8988T (cell line): ENCODE measurements at places on chromosomes 2 and 18.

DNA sequence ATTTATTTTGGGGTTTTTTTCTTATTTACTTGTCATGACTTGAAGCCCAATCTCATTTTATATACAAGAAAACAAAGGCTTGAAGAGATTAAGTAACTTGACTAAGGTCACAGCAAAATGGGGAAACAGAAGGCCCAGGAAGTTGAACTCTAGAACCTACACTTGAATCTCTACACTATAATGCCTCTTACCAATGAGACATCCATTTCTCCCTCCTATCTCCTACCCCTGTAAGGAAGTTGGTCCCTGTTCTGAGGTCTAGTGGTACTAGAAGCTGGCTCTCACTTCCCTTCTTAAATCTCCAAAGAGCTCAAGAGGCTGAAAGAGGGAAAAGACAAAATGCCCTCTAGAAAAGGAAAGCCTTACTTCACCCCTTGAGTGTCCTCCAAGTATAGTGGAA lies 25.5 kb upstream of the IHH start:
- no peak for DNase-seq

- no peak for DNase-seq
Observed at GRCh38 chr18:43846299-43846698, 569.0 kb upstream of the SYT4 start.

DNA sequence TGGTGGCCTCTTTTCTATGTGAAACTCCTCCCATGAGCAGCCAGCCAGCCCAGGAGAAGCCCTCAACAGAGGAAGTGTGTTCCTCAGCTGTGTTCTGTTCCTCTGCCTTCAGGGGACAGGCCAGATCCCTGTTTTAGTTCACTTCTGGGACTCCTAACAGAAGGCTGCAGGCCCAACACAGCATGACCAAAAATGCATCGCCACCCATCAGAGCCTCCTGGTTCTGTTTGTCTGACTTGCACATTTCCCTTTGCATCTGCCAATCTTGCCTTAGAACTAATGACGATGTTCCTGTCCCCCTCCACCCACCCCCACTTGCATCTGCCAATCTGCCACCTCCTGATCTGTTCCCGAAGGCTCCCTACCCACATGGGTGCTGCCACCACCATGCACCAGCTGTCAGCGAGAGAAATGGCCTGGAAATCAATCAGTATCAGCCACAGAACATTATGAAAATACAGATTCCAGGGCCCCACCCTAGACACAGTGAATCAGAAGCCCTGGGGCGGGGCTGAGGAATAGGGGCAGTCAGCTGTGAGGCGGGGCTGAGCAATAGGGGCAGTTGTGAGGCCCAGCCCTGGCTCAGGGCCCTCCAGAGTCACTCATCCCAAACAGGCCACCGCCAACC lies 51.0 kb downstream of the FAM168B start:
- no peak for DNase-seq

GRCh38 chr2:237744613-237745249 lies 53.8 kb upstream of the RBM44 start:
- DNase-seq, result peak; percentile 72

DNA sequence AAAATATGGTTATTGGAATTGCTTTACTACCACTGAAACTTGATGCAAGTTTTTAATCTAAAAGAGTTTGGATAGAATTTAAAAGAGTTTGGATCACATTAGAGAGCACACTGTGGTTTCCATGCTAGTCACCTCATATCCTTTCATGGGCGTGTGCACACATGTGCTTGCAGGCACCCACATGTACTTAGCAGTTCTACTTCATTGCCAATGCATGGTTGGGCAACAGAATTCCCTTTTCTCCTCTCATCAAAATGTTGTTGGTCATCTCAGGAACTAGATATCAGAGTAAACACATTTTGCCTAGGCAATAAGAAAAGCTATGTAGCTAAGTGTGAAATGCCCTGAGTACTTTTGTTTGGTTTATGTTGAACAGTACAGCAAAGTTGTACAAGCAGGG lies 254.1 kb upstream of the RASGRP3 start:
- no peak for DNase-seq

DNA sequence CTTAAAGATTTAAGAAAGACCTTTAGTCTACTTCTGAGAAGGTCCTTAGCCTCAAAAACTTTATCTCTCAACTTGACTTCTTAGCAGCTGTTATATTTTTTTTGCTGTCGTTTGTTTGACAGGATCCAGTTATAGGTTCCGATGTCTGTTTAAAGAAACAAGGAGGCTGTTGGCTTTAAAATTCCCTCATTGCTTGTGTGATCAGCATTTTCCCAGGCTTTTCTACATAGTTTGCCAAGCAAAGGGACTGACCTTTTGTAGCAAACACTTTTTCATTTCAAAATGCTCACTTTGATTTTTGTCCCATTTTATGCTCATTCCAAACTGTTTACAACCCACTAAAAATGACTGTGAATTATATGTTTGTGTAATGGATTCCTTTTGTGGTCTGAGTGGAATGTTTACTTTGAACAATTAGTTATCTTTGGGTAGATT lies 394.9 kb downstream of the ARHGAP15 start:
- DNase-seq, result no peak

- no peak for DNase-seq
Observed at GRCh38 chr2:37011130-37011529, 44.8 kb upstream of the STRN start.

DNA sequence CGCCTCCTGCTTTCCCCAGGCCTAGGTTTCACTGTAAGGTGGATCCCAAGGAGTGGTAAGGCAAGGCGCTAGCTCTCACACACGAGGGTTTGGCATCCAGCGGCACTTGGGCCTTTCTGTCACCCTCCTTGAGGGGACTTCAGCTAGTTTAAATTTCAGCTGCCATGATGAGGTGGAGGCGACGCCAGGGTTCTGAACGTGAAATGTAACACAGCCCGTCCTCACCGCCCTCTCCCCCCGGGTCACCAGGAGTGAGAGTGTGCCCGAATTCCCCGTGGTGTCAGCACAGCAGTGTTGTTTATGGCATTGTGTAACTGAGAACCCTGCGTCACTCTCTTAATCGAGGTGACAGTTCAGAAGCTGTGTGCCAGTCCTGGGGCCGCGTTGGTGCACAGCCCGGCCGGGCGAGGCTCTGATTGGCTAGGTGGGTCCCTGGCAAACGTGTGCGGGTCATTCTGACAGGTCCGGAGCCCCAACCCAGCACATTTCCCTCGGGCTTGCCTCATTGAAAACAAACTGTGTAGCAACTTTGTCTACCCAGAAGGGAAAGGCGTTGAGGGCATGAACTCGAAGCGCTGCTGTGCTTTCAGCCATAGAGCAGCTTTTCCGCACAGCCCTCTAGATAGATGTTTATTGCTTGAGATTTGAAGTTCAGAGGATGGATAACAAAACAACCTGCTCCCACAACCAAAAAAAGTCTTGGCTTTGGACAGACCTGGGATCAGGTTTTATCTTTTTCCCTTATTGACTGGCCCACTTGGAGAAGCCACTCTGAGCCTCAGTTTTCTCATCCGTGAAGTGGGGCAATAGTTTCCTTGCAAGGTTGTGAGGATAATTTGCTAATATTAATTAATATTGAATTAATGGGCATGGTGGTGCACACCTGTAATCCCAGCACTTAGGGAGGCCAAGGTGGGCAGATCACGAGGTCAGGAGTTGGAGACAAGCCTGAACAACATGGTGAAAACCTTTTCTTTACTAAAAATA lies 4.9 kb downstream of the CIDEA start:
- DNase-seq, result no peak

GRCh38 chr2:25851740-25852503 lies 26.4 kb downstream of the ASXL2 start:
- no peak for DNase-seq

DNA sequence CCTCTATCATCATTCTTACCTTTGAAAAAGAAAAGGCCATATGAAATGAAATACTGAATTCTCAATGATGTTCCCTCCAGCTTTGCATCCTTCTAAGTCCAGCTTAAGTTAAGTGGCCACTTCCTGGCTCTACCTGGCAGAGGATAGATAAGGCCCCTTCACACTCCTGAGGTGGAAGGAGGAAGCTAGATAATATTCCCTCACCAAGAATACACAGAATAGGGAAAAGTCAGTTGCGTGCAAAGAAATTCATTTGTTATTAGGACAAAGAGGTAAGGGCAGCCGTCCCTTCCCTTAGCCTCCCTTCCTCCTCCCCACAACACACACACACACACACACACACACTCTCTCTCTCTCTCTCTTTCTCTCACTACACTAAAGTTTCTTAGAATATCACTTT lies 37.5 kb downstream of the OLA1 start:
- DNase-seq, result no peak

DNA sequence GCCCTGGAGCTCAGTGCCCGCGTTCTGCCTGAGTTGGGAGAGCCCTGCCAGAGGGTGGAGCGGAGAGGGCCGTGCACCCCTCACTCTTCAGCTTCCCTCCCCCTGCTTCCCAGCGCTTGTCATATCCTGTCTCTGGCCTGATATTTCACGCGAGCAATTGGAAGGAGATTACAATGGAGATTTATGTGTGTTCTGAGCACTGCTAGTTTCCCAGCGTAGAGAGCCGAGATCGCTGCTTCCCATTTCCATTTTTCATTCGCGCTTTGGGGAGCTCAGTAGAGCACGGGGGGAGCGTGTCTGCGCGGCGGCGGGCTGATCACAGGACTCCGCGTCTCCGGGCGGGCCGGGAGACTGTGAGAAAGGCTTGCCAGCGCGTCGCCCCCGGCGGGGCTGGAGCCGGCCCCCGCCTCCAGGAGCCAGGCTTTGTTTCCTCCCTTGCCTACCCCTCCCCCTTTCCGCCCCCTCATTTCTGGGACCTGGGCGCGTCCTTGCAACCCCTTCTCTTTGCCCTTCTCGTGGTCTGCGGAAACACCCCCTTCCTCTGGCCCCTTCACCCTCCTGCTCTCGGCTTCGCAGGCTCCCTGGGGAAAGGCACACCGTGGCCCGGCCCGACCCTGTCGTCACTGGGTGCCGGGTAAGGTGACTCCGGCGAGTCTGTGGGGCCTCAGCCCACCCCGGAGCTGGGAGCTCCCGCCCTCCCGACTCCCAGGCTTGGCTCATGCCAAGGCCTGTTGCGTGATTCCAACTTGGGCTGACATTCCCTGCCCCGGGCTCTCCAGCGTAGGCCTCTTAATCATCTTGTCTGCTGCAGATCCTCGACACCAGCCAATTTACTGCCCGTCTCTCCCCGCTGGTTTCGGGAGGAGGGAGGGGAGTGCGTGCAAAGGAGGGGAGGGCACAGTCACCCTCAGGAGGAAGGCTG lies 5.8 kb downstream of the DLX2 start:
- peak; percentile 26 for DNase-seq

GRCh38 chr18:79540161-79540903 lies 139.3 kb upstream of the CTDP1 start:
- DNase-seq, result no peak

DNA sequence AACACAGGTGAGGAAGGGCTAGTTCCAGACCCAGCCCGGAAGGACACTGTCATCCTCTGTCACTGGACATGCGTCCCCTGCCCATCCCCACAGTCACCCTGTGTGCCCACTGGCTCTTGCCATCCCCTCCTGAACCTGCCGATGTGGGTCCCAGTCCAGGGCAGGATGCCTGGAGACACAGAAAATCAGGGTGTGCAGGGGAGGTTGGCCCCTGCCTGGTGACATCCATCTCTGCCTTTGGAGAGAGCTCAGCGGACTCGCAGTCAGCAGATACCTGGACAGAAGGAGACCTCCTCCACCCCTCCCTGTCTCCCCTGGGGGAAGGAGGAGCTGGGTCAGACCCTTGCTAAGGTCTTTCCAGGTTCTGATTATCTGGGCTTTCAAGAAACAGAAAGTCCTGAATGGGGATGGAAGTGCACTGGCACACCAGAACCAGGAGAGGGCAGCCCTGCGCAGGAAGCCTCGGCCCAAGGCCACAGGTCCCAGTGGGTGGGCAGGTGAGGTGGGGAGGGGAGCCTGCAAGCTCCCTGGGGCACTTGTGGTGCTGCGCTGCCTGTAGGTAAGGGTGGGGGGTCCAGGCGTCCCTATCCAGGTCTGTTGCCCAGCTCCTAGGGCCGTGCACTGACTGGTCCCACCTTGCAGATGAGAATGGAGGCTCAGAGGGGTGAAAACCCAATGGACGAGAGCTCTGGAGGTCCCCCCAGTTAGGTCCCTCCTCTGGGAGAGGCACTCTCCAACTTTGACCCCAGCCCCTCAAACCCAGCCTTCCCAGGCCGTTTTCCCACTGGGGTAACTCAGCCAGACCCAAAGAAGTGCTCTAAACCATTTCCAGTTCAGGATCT lies 9.7 kb upstream of the OTOS start:
- DNase-seq, result peak; percentile 87

- no peak for DNase-seq
Observed at GRCh38 chr18:44599412-44599811, 81.3 kb upstream of the SETBP1 start.

- no peak for DNase-seq
Observed at GRCh38 chr2:168404764-168405163, 51.3 kb upstream of the CERS6 start.

GRCh38 chr18:53490019-53490418 lies 734.5 kb downstream of the MBD2 start:
- DNase-seq, result no peak

DNA sequence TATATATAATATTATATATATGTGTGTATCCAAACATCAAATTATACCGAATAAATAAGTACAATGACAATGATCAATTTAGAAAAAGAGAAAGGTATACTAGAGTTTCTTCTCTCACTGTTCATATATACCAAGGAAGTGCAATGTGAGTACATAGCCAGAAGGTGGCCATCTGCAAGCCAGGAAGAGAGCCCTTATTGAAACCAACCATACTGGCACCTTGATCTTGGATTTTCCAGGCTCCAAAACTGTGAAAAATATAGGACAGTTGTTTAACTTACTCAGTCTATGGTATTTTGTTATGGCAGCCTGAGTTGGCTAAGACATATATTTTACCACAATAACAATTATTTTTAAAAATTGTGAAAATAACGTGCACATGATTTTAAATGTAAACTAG lies 1490.2 kb upstream of the SLC39A10 start:
- DNase-seq, result no peak

DNA sequence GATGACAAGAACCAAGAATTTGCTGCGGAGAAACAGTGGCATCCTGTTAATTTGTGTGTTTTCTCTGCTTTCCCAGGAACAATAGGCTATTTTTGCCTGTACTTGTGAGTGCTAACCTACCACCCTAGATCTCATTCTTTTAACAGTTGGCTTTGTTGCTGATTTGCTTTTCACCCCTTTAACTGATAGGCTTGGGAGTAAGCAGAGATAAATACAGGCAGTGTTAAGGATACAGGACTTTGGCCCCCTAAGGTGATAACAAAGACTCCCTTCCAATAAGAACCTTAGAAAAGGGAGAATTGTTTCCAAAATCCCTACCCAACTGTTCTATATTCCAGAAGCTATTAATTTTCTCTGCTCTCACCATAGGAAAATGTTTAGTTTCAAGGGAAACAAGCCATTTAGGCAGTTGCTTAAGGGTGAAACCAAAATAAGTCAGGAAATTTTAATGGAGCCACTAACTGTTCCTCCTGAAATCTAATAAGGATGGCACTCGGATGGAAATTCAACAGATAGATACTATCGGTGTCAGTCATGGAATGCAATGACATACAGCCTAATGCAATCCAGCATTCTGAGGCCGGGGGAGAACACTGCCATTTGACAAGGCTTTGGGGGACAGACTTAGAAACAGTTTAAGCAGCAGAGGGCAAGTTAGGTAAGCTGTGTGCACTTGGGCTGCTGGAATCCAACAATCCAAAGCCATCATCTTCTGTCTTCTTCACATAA lies 238.8 kb downstream of the RNF152 start:
- DNase-seq, result no peak

GRCh38 chr18:67104700-67105284 lies 411.7 kb downstream of the DSEL start:
- DNase-seq, result no peak
